Activated T-cell treated with anti-CD3 and anti-CD28 coated beads, Interleukin-2, amount 50 U/mL, for 72 hours (primary cell): ENCODE measurements at places on chromosomes 16 and 17.

DNA sequence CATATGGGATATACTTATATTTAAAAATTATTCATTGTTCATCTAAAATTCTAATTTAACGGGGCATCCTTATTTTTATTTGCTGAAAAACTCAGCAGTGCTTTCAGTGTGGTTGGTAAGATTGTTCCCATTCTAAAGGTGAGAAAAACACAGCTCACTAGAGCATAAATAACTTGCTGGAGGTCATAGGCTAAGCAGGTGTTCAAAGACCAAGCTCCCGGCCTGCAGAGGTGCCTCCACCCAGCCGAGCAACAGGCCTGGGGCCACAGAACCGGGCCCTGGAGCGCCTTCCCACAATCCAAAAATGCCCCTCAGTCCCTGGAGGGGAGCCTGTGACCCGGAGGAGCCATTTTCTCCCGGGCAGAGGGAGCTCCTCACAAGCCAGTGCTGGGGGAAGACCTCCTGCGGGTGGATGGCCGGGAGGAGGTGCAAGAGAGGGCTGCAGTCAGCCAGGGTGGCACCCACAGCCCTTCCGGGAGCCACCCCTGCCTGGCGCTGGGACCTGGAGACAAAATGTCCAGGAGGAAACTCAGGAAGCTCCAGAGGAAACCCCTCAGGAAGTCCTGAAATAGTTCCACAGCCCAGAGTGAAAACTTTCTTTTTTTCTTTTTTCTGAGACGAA, 14.7 kb downstream of the ABR start:
- no peak for DNase-seq

DNA sequence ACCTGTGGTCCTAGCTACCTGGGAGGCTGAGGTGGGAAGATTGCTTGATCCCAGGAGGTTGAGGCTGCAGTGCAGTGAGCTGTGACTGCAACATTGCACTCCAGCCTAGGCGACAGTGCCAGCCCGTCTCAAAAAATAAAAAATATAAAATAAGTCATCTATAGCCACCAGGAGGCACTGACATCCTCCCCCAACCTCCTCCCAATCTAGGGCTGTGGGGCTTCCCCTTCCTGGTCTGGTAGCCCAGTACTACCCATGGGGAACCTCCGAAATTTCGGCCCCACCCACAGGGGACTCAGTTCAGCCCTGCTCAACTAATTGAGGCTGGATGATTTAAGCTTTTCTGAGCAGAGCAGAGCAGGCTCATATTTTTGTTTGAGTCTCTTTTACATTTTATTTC, 3.2 kb downstream of the ZSCAN10 start:
- DNase-seq, result peak; percentile 76

GRCh38 chr16:30457743-30458560, 12.3 kb upstream of the SEPHS2 start:
- no peak for DNase-seq

- DNase-seq, result no peak
Measured at GRCh38 chr16:12149971-12150370, 173.4 kb downstream of the SNX29 start.

DNA sequence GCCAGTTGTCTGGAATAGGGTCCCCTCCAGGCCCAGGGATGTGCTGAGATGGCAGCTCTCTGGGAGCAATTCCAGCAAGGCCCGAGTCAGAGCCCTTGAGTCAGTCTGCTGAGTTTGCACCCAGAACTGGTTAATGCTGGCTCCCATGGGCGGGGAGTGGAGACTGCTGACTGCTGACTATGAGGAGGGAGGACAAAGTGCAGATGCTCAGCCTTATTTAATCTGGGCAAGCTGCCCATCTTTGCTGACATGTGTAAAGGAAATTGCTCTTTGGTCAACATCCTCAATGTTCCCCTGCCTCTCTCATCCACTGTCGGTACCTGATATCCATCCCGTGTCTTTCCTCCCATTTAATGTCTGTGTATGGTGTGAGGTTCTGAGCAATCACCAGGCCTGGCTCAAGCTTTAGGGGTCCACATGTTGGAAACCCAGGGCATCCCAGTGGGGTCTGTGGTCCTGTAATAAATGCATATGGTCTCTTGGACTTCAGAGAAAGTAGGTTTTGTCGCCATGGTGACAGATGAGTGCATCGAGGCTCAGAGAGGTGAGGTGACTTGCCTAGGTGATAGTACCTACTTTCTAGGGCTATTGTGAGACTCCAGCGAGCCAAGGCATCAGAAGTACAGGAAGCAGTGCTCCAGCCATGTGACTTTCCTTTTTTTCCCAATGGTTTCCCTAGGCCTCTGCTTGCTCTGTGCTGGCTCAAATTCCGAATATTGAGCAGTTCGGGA, 20.0 kb upstream of the RNF135 start:
- no peak for DNase-seq

DNA sequence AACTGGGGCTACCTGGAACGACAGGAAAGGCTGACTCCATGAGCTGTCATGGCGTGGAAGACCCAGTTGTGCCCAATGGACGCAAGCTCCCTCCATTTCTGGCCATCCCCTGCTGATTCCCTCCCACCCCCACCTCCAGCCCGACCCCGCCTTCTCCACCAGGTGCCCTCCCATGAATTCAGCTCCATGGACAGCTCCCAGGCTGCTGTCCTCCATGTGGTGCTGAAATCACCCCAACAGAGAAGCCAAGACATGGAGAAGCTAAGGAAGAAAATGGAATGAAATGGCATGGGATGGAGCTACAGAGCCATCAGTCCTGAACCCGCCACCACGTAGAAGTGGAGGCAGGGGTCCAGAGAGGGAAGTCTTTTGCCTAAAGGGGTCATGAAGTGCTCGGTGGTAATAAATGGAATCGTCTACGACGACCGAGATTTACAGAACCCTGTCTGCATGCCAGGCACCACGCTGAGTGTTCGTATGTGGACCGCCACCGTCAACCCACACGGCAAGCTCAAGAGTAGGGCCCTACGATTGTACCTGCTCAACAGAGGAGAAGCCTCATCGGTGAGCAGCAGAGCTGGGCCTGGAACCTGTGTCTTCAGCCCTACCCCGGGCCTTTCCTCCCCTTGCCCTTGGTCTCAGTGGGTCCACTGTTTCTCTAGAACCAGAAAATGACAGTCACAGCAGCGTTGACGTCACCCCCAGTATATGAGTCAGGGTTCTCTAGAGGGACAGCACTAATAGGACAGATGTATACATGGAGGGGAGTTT, 9.3 kb upstream of the ZC3H18 start:
- DNase-seq, result no peak

GRCh38 chr16:89366561-89367537, 123.5 kb downstream of the ANKRD11 start:
- no peak for DNase-seq
